ENCODE measurements at places on chromosomes 5 and 9.
A peak's percentile ranks its signal among the peaks of the same experiment; 100 is the strongest.

DNA sequence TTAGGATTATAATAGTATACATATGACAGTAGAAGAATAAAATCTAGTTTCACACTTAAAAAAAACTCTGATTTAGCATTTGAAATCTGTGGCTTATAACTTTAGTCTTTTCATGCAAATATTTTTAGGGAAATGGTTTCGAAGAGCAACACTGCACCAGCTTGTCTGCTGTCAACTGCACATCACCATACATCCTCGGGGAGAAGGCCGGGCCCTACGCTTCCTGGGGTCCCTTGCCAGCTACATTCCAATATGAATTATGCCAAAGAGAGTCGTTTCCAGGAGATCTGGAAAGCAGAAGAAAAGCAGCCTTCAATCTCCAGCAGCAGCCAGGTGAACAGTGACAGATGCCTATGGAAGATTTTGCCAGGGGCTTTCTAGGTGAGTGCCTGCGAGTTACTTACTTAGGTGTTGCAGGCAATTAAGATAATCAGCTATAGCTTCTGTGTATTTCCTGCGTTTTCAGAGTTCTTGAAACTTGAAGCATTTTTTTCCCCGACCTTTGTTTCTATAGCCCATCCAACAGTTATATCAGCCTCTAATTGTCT is 166.8 kb downstream of the TRPM3 start:
- H3K27ac ChIP-seq, result no peak overlapping the region
- H3K4me3 ChIP-seq, result no peak overlapping the region
- DNase-seq, result no peak

- no peaks in the 10 kb centered on the region for H3K36me3 ChIP-seq
- no peaks in the 10 kb centered on the region for H3K27me3 ChIP-seq
- no peak overlapping the region for H3K4me3 ChIP-seq
- no peak overlapping the region for H3K27ac ChIP-seq
- DNase-seq, result no peak
Measured at GRCh38 chr9:102047549-102047948, 309.1 kb upstream of the GRIN3A start.

DNA sequence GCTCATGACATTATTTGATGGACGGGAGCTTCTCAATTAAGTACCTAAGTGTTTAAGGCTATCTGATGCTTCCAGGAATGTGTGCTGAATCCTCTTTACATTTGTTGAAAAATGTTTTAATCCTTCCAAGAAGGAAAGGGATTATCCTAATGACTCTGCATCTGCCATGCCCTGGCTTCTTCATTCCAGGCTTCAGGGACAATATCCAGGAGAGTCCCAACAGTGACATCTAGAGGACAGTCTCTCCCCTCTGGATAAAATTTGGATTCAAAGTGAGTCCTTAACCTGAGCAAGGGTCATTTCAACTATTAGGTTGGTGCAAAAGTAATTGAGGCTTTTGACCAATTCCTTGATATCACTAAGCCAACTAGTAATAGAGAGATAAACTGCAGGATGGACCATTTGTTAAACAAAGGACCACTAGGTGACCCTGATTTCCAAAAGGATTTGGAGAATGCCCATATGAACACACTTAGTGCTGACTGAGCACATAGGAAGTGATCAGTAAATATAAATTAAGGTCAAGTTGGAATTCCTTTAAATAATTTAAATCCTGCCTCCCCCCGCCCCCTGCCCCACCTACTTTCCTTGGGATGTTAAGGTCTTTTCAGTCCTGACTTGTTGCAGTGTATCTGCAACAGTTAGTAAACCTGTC is 19.1 kb downstream of the TNFSF8 start:
- DNase-seq, result no peak
- peaks cover 95% of the 10 kb centered on the region for H3K36me3 ChIP-seq
- no peak overlapping the region for H3K4me3 ChIP-seq
- H3K4me1 ChIP-seq, result peaks cover 93% of the 10 kb centered on the region
- peak overlapping the region; percentile 90 for H3K27ac ChIP-seq
- H3K27me3 ChIP-seq, result no peaks in the 10 kb centered on the region

- no peak for DNase-seq
- no peaks in the 10 kb centered on the region for H3K4me1 ChIP-seq
- no peak overlapping the region for H3K4me3 ChIP-seq
- H3K27ac ChIP-seq, result no peak overlapping the region
- no peaks in the 10 kb centered on the region for H3K27me3 ChIP-seq
Measured at GRCh38 chr5:174352681-174353080, 307.2 kb downstream of the NSG2 start.

- H3K4me3 ChIP-seq, result no peak overlapping the region
- no peaks in the 10 kb centered on the region for H3K4me1 ChIP-seq
- no peaks in the 10 kb centered on the region for H3K36me3 ChIP-seq
- no peak for DNase-seq
- H3K27ac ChIP-seq, result no peak overlapping the region
- H3K27me3 ChIP-seq, result no peaks in the 10 kb centered on the region
Measured at GRCh38 chr9:72932619-72933018, 20.2 kb downstream of the ALDH1A1 start.

DNA sequence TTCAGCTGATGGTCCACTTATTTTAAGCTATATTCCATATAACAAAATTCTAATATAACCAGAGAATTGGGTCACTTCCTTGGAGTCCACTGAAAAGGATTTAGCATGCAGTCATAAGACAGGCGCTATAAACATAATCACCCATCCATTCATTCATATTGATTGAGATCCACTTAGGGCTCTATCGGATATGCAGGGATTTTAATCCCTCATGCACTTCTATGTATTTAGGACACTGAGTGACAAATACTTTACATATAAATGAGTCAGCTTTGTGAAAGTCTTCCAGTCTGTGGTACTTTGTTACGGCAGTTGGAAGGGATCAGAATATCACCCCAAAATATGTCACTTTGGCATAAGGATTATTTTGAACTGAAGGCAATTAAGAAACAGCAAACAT is 127.3 kb upstream of the ZNF608 start:
- H3K27ac ChIP-seq, result no peak overlapping the region
- no peak overlapping the region for H3K4me3 ChIP-seq
- DNase-seq, result no peak
- H3K27me3 ChIP-seq, result peaks cover 6% of the 10 kb centered on the region
- H3K4me1 ChIP-seq, result no peaks in the 10 kb centered on the region
- H3K36me3 ChIP-seq, result no peaks in the 10 kb centered on the region

GRCh38 chr5:148904440-148904839 is 78.0 kb downstream of the ADRB2 start:
- no peaks in the 10 kb centered on the region for H3K4me1 ChIP-seq
- peaks cover 7% of the 10 kb centered on the region for H3K27me3 ChIP-seq
- no peak overlapping the region for H3K27ac ChIP-seq
- H3K4me3 ChIP-seq, result no peak overlapping the region
- no peaks in the 10 kb centered on the region for H3K36me3 ChIP-seq

DNA sequence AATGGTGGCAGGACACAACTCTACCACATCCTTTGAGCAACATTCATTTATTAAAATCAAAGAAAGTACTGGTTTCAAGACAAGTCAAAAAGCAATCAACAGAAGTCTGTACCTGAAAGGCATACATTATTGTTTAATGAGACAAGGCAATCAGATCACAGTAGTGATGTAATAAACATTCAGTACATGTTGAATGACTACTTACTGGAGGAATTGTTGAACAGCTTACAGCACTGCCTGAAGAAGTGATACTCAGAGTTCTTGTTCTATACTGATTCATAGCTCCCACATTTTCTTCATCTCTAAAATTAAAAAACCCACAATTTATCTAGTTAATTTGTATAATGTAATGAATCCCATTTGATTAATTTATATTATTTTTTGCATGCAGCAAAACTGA is 18.2 kb downstream of the RIOK2 start:
- DNase-seq, result no peak
- H3K27me3 ChIP-seq, result no peaks in the 10 kb centered on the region
- peaks cover 41% of the 10 kb centered on the region for H3K36me3 ChIP-seq
- no peak overlapping the region for H3K27ac ChIP-seq
- H3K4me3 ChIP-seq, result no peak overlapping the region
- peaks cover 13% of the 10 kb centered on the region for H3K4me1 ChIP-seq

GRCh38 chr9:119349351-119349825 is 19.8 kb downstream of the BRINP1 start:
- H3K36me3 ChIP-seq, result no peaks in the 10 kb centered on the region
- H3K4me1 ChIP-seq, result no peaks in the 10 kb centered on the region
- no peak for DNase-seq
- no peak overlapping the region for H3K4me3 ChIP-seq

DNA sequence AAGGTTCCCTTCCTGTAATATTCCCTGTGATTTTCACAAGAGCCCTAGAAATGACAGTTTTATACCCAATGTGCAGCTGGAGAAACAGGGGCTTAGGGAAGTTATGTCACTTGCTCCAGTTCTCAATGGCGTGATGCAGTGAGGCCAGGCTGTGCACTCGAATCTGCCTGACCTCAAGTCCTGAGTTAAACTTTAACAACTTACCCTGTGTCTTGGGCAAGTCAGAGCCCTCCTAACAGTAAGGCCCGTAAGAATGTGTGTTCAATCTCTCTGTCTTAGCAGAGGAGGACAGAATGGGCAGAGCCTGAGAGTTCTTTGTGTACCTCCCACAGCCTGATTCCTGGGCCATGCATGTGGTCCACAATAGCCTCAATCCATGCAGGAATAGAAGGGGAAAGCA is 181.1 kb downstream of the TRIM32 start:
- DNase-seq, result no peak
- no peaks in the 10 kb centered on the region for H3K4me1 ChIP-seq
- H3K4me3 ChIP-seq, result no peak overlapping the region

DNA sequence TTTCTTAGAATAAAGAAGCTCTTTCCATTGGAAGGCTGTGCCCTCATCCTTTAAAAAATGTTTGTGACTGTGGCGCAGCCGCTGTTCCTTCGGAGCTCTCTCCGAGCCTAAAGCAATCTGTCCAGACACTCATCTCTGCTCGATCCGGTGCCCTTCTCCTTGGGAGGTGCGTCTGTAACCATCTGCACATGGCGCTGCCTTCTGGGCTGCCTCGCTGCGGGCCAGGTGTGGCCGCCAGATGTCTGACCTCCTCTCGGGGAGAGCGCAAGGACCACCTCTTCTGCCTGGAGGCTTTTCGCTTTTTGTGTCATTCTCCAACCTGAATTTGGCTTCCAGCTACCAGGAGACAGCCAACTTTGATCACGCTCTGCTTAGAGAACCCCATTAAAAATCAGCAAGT is 153.4 kb upstream of the PTCH1 start:
- no peak overlapping the region for H3K27ac ChIP-seq
- peaks cover 37% of the 10 kb centered on the region for H3K27me3 ChIP-seq

- DNase-seq, result no peak
- H3K4me3 ChIP-seq, result no peak overlapping the region
Measured at GRCh38 chr5:135225856-135226560, 173.0 kb downstream of the MACROH2A1 start.

GRCh38 chr5:98843481-98843880 is 70.0 kb downstream of the RGMB start:
- H3K36me3 ChIP-seq, result no peaks in the 10 kb centered on the region
- H3K4me1 ChIP-seq, result peaks cover 3% of the 10 kb centered on the region
- H3K4me3 ChIP-seq, result no peak overlapping the region
- H3K27ac ChIP-seq, result no peak overlapping the region
- H3K27me3 ChIP-seq, result no peaks in the 10 kb centered on the region

- no peak overlapping the region for H3K4me3 ChIP-seq
- peaks cover 3% of the 10 kb centered on the region for H3K27me3 ChIP-seq
- no peaks in the 10 kb centered on the region for H3K4me1 ChIP-seq
- H3K27ac ChIP-seq, result no peak overlapping the region
- no peak for DNase-seq
- H3K36me3 ChIP-seq, result no peaks in the 10 kb centered on the region
Measured at GRCh38 chr5:2013301-2014057, 130.8 kb upstream of the IRX4 start.

DNA sequence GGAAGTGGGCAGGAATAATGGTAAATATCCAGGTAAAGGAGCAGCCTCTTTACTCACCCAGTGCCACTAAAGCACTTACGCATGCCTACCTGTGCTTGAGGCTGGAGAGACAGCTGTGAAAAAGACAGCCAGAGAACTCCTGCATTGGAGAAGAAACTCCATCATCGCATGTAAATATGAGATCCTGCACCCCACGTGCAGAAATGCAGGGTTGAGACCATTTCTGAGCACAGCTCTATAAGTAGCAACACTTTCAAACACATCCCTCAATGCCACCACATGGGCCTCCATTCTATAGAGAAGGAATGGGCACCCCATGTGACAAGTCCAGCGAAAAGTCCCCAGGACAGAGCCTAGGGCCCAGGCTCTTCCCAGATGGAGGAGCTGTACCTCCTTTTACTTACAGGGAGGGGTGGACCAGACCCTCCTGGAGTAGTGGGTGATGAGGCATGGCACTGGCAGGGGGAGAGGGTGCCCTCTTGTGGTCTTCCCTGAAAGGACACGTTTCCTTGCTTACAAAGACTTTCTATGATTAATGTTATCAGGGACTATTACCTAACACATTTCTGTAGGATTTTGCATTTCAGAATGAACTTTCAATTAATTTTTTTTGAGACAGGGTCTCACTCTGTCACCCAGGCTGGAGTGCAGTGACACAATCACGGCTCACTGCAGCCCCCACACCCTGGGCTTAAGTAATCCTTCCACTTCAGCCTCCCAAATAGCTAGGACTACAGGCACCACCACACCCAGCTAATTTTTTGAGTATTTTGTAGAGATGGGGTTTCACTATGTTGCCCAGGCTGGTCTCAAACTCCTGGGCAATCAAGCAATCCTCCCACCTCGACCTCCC is 55.3 kb upstream of the IL17B start:
- H3K4me1 ChIP-seq, result peaks cover 28% of the 10 kb centered on the region
- DNase-seq, result peak; percentile 63
- H3K4me3 ChIP-seq, result no peak overlapping the region
- H3K36me3 ChIP-seq, result no peaks in the 10 kb centered on the region

- peak overlapping the region; percentile 88 for H3K27ac ChIP-seq
- H3K27me3 ChIP-seq, result no peaks in the 10 kb centered on the region
- peak; percentile 64 for DNase-seq
- H3K4me1 ChIP-seq, result peaks cover 93% of the 10 kb centered on the region
- H3K4me3 ChIP-seq, result peak overlapping the region; percentile 69
Measured at GRCh38 chr5:157198277-157198986, 17.8 kb downstream of the ITK start.

DNA sequence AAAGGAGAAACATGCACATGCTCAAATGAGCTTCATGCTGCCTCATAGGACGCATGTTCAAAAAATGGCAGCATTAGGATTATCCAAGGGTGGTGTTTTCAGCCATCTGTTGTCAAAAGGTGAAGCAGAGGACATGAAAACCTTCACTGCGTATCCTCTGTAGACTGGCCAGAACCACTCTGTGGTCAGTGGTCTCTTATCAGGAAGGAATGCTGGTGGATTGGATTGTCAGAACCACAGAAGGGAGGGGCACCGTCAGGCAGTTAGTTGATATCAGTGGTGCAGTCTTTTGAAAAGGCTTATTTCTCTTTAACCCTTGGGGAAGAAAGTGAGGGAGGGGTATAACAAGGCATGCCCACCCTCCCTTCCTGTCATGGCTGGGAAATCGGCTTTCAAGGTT is 100.1 kb downstream of the FBXL7 start:
- no peak overlapping the region for H3K4me3 ChIP-seq
- no peaks in the 10 kb centered on the region for H3K36me3 ChIP-seq
- H3K27ac ChIP-seq, result no peak overlapping the region
- H3K4me1 ChIP-seq, result no peaks in the 10 kb centered on the region
- H3K27me3 ChIP-seq, result no peaks in the 10 kb centered on the region

GRCh38 chr5:111364992-111365391 is 140.8 kb downstream of the CAMK4 start:
- DNase-seq, result no peak
- H3K27ac ChIP-seq, result no peak overlapping the region
- H3K4me1 ChIP-seq, result peaks cover 11% of the 10 kb centered on the region
- no peaks in the 10 kb centered on the region for H3K27me3 ChIP-seq
- H3K36me3 ChIP-seq, result peaks cover 33% of the 10 kb centered on the region

GRCh38 chr9:34612788-34613390 is 992 bp upstream of the RPP25L start:
- H3K36me3 ChIP-seq, result peaks cover 25% of the 10 kb centered on the region
- peak overlapping the region; percentile 95 for H3K27ac ChIP-seq
- peaks cover 18% of the 10 kb centered on the region for H3K4me1 ChIP-seq
- H3K27me3 ChIP-seq, result no peaks in the 10 kb centered on the region
